Karpas-422 (cell line): ENCODE measurements at places on chromosomes 1 and 21. TPM values are rescaled to one million over a fixed set of nuclear protein-coding genes. Genes with fewer than 3 reads are reported as not detected.

- DNase-seq: no peak
These were observed 58.7 kb upstream of the ABCG1 start for GRCh38 chr21:42160111-42160721.

DNA sequence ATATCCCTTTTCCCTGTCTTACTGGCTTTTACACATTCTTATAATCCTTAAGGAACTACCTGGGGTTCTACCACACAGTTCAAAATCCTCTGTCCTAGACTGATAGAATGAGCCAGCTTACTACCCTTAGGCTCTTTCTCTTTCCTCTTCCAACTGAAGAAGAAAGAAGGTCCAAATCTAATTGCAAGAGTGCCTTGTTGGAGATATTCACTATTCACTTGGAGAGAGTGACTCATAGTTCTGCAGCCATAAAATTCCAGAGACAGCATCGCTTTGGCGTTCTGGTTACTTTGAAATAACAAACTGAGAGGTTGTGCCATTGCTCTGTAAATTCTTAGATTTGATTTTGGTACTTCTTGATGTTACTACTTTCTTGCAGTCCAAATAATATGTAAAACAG, 4.2 kb downstream of the CADM3 start:
- no peak for DNase-seq

DNA sequence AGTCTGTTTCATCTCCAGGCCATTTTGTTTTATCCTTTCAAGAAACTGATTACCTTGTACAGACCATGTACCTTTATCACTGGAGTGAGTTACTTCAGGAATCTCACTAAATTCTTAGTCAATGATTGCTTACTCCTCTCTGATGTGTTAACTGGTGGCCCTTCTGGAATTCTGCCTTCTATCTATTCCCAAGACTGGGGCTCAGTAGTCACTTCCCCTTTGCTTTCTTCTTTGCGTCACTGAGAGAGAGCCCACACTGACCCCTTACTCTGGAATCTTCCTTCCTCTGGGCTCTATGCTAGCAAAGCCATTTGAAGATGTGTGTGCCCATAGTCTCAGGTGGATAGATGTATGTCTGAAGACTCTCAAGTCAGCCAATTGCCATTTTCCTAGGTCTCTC, 34.6 kb downstream of the XCL2 start:
- DNase-seq: no peak

GRCh38 chr1:909861-910310, 13.8 kb upstream of the SAMD11 start:
- no peak for DNase-seq

- DNase-seq: no peak
These were observed 831 bp downstream of the CSRP1 start for GRCh38 chr1:201506092-201506491.

DNA sequence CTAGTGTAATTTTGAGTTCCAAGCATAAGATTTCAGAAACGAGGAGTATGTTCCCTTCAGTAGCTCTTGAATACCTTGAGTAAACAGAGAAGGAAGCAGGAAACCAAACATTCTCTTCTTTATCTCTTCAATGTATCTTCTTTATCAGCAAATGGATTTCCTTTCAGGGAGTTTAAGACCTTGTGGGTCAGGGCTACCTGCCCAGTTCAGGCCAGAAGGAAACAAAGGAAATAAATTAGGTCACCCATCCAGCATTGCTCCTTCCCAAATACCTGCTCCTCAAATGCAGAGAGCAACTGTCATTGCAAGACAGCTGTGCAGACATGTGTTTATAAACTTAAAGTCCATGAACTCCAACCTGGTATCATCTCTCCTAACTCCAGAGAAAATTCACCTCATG, 130.1 kb upstream of the SOD1 start:
- no peak for DNase-seq

- peak; percentile 71 for DNase-seq
These were observed 164.2 kb upstream of the C1orf21 start for GRCh38 chr1:184222652-184223052.

Gene RCSD1
- 85.4 and 116 TPM in 2 replicates for total RNA-seq

DNA sequence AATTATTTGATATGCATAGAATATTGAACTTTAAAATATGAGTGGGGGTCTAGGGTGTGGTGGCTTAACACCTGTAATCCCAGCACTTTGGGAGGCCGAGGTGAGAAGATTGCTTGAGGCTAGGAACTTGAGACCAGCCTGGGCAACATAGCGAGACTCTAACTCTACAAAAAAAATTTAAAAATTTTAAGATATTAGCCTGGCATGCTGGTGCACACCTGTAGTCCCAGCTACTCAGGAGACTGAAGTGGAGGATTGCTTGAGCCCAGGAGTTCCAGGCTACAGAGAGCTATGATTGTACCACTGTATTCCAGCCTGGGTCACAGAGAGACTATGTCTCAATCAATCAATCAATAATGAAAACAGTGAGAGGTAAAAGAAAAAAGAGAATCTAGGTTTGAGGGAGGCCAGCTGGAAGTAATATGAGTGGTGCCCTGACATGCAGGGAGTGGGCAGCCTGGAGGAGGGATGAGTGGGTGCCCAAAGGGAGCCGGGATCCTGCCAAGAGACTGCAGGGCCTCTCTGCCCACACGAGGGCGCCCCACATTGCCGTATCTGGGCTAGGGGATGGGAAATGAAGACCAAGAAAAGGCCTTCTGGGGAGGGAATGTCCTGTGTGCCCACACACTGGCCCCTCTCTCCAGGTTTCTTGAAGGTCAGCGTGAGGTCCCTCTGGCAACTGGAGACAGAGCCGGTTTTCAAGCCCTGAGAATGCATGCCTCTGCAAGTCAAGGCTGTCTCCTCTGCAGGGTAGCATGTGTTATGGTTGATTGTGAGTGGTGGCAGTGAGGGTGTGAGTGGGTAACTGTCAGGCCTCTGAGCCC, 93.9 kb upstream of the PPM1J start:
- DNase-seq: peak; percentile 81

- no peak for DNase-seq
These were observed 444.2 kb upstream of the LRRC7 start for GRCh38 chr1:69123486-69123885.

Gene FAM43B
- not detected in 2 replicates for total RNA-seq

Gene CHODL
- total RNA-seq: 0.14 TPM in 1 of 2 replicates, not detected in the other

DNA sequence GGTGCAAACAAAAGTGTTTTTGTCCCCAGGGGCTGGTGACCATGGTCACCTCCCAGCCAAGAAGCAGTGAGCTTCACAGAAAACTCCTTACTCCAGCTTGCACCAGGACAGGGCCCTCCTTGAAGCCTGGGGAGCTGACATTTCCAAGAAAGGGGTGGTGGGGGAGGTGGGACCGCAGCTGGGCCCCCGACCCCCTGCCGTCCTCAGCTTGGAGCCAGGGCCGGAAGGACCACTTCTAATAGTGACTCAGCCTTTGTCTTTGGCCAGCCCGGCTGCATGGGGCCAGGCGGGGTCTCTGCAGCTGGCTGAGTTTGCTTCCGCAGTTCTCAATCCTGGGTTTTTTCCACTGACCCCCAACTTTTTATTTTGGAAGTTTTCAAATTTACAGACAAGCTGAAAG, 136.5 kb upstream of the POU3F1 start:
- DNase-seq: no peak

DNA sequence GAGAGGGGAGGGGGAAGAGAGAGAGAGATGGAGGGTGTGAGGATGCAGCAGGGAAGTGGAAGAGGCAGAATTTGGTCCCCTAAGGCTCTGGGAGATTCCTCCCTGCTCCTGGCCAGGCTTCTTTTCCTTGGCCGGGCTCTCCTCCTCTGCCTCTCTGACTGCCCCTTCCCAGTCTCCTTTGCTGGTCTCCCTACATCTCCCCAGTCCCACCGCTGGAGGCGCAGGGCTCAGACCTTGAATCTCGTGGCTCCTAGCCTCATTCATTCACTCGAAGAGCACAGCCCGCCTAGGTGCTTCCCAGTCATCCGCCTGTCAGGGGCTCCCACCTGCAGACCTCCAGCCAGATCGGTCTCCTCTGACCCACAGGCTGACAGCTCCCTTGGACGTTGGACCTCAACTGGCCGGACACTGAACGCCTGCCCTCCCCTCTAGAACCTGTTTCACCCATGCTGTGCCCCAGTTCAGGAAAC, 76.5 kb downstream of the VWA5B1 start:
- DNase-seq: peak; percentile 48

DNA sequence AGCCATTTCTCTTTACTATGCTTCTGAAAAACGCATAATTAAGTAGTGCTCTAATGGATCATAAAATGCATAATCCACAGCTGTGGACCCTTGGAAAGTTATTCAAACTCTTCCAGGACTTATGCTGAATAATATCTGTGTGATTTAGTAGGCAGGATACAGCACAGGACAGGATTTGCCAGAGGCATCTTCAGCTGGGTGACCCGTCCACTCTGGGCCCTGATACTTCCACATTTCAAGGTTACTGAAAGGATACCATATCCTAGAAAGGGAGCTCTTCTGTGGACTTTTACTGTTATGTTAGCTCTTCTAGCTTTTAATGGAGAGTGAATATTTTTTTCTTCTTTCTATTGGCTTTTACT, 49.6 kb downstream of the MAP10 start:
- DNase-seq: no peak

DNA sequence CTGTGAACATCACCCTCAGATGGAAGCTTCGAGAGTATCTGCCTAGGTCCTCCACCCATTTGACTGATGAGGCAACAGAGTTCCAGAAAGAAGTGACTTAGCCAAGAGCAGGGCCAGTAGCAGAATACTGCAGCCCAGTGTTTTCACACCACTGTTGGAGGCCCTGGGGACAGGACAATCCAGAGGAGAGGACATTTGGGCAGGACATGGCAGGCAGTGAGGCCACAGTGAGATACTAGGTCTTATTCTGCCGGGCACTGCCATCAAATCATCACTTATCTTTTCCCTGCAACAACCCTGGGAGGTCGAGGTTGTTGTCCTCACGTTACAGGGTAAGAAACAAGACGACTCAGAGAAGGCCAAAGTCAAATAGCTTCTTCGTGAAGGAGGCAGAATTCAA, 5.5 kb upstream of the FOXO6 start:
- DNase-seq: no peak

- no peak for DNase-seq
These were observed 178.6 kb upstream of the HMGB4 start for GRCh38 chr1:33685256-33685655.

- peak; percentile 61 for DNase-seq
These were observed 684 bp downstream of the LTN1 start for GRCh38 chr21:28991861-28992525.

- DNase-seq: no peak
These were observed 50.0 kb downstream of the TSEN15 start for GRCh38 chr1:184101571-184101970.

DNA sequence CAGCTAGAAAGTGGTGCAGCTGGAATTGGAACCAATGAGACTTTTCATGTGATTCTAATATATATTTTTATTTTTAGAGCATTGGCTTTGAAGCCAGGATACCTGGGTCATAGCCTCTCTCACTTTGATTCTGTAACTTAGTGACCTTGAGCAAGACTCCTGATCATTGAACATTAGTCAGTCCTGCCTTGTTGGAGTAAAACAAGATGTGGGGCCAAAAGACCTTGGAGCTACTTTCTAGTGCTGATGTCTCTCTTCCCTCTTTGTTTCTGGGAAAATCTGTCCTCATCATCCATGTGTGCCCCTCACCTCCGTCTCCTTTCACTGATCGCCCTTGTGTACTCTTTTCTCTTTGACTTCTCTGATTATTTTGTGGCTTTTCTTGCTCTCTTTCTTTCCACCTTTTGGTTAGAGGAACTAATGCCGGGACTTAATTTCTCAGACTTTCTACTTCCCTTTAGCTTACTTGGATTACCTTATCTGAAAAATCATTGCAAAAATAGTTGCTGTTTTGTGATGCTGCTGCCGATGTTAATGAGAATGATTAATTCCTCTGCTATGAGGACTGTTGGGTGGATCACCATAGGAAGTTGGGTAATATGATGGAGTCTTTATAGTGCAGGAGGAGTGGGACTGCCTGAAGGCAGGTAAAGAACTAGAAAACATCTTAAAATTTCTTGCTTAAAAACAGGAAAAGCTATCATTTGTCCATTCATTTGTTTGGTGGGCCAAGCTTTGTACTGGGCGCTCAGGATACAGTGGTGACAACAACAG, 72.0 kb downstream of the NOS1AP start:
- no peak for DNase-seq

- DNase-seq: no peak
These were observed 43.2 kb upstream of the FMO2 start for GRCh38 chr1:171141688-171142415.

DNA sequence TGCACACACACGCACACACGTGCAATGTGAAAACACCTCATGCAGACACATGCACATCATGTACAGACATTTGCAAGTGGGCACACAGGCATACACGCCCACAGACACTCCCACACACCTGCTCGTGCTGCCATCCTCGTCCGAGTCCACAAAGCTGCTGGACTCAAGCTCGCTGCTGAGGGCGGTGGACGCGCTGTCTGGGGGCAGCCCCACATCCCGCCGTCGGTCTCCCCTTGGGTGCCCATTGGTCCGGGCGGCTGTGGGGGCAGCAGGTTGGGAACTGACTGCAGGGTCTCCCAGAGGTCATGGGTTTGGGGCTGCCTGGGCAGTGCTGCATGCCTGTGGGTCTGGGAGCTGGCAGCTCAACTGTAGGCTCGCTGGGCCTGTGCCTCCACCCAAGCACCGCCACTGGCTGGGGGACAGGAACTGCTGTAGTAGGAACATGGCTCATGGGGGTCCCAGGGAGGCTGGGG, 7.6 kb downstream of the DVL1 start:
- no peak for DNase-seq
